ENCODE measurements at places on chromosomes 12 and 14.

GRCh38 chr14:73727166-73727565, 13.0 kb upstream of the PNMA1 start:
- H3K36me3 ChIP-seq: peaks cover 34% of the 10 kb centered on the region
- H3K4me3 ChIP-seq: no peak overlapping the region
- no peak for DNase-seq
- no peak overlapping the region for H3K27ac ChIP-seq
- peaks cover 14% of the 10 kb centered on the region for H3K4me1 ChIP-seq

- H3K27ac ChIP-seq: no peak overlapping the region
- peaks cover 4% of the 10 kb centered on the region for H3K4me1 ChIP-seq
- H3K27me3 ChIP-seq: peaks cover 11% of the 10 kb centered on the region
- no peak for DNase-seq
These were observed 41.6 kb upstream of the VASH1 start for GRCh38 chr14:76719666-76720065.

- peaks cover 26% of the 10 kb centered on the region for H3K36me3 ChIP-seq
- H3K27me3 ChIP-seq: no peaks in the 10 kb centered on the region
- no peak overlapping the region for H3K4me3 ChIP-seq
- H3K27ac ChIP-seq: no peak overlapping the region
- H3K4me1 ChIP-seq: peaks cover 3% of the 10 kb centered on the region
- DNase-seq: no peak
These were observed 38.3 kb downstream of the GALNT4 start for GRCh38 chr12:89486264-89486663.

GRCh38 chr12:84492351-84492883, 420.2 kb downstream of the SLC6A15 start:
- no peaks in the 10 kb centered on the region for H3K4me1 ChIP-seq

DNA sequence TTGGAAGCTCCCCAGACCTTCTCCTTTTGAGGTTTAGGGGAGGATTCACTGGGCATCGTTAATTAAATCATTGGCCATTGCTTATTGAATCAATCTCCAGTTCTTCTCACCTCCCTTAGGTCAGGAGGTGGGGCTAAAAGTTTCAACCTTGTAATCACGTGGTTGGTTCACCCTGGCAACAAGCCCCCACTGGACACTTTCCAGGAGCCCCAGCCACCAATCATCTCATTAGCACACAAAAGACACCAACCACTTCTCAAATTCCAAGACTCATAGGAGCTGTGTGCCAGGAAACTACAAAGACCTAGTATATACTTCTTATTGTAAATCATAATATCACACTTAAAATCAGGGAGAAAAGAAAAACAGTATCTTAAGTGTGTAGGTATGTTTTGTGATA, 94.6 kb upstream of the PLEKHA5 start:
- H3K27ac ChIP-seq: no peak overlapping the region
- no peaks in the 10 kb centered on the region for H3K36me3 ChIP-seq
- no peaks in the 10 kb centered on the region for H3K4me1 ChIP-seq
- no peak overlapping the region for H3K4me3 ChIP-seq
- H3K27me3 ChIP-seq: no peaks in the 10 kb centered on the region

GRCh38 chr12:58176296-58176869, 235.0 kb downstream of the ATP23 start:
- no peaks in the 10 kb centered on the region for H3K36me3 ChIP-seq
- H3K4me3 ChIP-seq: no peak overlapping the region
- peaks cover 2% of the 10 kb centered on the region for H3K4me1 ChIP-seq
- no peak overlapping the region for H3K27ac ChIP-seq
- peaks cover 12% of the 10 kb centered on the region for H3K27me3 ChIP-seq

- no peaks in the 10 kb centered on the region for H3K27me3 ChIP-seq
- H3K4me1 ChIP-seq: peaks cover 48% of the 10 kb centered on the region
- no peaks in the 10 kb centered on the region for H3K36me3 ChIP-seq
- H3K4me3 ChIP-seq: peak overlapping the region; percentile 95
These were observed 25.0 kb downstream of the SYNDIG1L start for GRCh38 chr14:74400919-74401503.

DNA sequence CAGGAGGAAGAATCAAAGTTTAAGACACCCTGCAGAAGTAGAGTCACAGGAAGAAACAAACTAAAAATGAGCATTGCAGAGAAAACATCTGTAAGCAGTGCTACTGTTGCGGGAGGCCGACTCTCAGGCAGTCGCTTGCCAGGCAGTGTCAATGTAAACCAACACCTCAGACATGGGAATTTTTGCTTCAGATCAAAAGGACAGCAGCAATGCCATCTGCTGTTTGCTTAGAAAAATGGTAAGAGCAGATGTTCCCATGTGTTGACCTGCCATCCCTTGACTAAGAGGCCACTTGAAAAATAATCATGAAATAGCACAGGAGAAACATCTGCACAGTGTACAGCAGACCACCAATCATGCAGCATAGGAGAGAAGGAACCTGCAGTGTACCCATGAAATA, 196.6 kb downstream of the SLC25A21 start:
- no peaks in the 10 kb centered on the region for H3K36me3 ChIP-seq
- no peak overlapping the region for H3K27ac ChIP-seq
- no peak overlapping the region for H3K4me3 ChIP-seq

GRCh38 chr12:48690990-48691389, 9.0 kb upstream of the KANSL2 start:
- H3K4me1 ChIP-seq: no peaks in the 10 kb centered on the region
- no peaks in the 10 kb centered on the region for H3K27me3 ChIP-seq
- H3K36me3 ChIP-seq: peaks cover 26% of the 10 kb centered on the region
- H3K27ac ChIP-seq: no peak overlapping the region
- DNase-seq: no peak
- no peak overlapping the region for H3K4me3 ChIP-seq

DNA sequence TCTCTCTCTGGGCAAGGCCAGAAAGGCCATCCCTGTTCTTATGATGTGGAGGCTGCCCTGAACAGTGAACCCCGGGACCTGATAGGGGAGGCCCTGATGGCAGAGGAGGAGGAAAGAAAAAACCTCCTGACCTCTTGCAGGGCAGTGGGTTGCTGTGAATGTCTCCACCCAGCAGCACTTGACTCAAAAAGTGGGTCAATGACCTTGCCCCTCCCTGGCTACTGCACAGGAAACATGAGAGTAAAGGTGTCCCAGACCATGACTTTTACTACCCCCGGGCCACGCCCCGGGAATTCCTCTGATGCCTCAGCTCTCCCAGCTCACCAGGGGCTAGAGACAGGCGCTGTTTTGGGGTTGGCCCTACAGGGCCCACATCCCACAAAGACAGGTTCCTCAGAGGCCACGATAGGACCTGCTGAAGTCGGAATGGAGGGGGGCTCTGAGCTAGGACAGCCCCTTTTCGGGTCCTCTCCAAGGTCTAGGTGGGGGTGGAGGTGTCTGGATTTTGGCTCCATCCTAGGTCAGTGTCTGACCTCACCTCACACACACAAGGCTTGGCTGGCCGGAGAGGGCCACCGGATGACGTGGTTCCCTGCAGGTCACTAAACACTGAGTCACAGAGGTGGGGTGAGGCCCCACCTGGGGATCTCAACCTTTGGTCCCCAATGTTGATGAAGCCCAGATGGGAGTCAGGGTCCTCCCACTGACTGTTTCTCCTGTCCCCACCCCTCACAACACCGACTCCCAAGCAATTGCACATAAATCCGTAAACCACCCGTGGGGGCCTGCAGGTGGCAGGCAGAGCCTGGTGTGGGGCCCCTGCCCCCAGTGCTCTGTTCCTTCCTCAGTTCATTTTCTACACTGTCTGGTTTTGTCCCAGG, 1.6 kb downstream of the RHOF start:
- DNase-seq: no peak
- H3K36me3 ChIP-seq: peaks cover 6% of the 10 kb centered on the region
- peaks cover 46% of the 10 kb centered on the region for H3K4me1 ChIP-seq
- H3K4me3 ChIP-seq: peak overlapping the region; percentile 88
- peak overlapping the region; percentile 98 for H3K27ac ChIP-seq

DNA sequence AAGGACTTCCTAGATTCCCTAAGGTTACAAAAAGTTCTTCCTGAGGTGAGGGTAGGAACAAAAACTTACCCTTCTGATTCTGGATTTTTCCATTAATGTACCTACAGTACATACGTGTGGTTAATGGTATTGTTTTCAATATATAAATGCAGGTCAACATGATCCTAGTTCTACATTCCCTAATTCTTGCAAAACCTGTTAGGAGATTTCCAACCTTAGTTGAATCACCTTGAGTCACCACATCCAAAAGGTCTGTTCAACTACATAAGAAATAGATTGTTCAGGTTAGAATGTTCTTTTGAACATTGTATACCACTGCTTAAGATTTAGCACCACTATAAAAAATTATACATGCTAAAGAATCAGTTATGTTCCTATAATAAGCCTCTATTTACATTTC, 118.9 kb downstream of the GARIN6 start:
- H3K4me3 ChIP-seq: no peak overlapping the region
- H3K27ac ChIP-seq: no peak overlapping the region
- H3K36me3 ChIP-seq: no peaks in the 10 kb centered on the region
- no peaks in the 10 kb centered on the region for H3K4me1 ChIP-seq

GRCh38 chr12:130868412-130868811, 3.5 kb upstream of the RAN start:
- peaks cover 14% of the 10 kb centered on the region for H3K4me1 ChIP-seq
- DNase-seq: no peak
- no peak overlapping the region for H3K27ac ChIP-seq
- H3K36me3 ChIP-seq: peaks cover 7% of the 10 kb centered on the region
- no peaks in the 10 kb centered on the region for H3K27me3 ChIP-seq

DNA sequence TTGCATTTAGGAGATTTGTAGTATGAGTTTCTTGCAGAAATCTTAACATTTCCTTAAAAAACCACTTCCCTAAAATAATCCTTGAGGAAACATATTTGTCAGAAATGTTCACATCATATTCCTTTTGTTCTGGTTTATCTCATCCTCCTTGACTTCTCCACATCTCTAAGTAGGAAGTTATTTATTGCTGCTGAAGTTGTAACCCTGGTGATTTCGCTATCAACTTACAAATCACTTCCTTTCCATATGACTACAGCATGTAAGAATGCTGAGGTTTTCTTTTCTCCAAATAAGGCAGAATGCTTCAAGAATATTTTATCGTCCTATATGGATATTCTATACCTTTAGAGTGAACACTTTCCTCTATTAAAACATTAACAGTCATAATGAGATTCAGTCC, 751.7 kb downstream of the NRXN3 start:
- H3K4me3 ChIP-seq: no peak overlapping the region
- H3K27ac ChIP-seq: no peak overlapping the region
- no peak for DNase-seq
- no peaks in the 10 kb centered on the region for H3K4me1 ChIP-seq
- H3K36me3 ChIP-seq: no peaks in the 10 kb centered on the region

GRCh38 chr12:109588461-109589239, 15.1 kb downstream of the MVK start:
- H3K36me3 ChIP-seq: peaks cover 9% of the 10 kb centered on the region
- no peaks in the 10 kb centered on the region for H3K4me1 ChIP-seq
- H3K27me3 ChIP-seq: no peaks in the 10 kb centered on the region
- H3K27ac ChIP-seq: no peak overlapping the region
- H3K4me3 ChIP-seq: no peak overlapping the region
- no peak for DNase-seq

DNA sequence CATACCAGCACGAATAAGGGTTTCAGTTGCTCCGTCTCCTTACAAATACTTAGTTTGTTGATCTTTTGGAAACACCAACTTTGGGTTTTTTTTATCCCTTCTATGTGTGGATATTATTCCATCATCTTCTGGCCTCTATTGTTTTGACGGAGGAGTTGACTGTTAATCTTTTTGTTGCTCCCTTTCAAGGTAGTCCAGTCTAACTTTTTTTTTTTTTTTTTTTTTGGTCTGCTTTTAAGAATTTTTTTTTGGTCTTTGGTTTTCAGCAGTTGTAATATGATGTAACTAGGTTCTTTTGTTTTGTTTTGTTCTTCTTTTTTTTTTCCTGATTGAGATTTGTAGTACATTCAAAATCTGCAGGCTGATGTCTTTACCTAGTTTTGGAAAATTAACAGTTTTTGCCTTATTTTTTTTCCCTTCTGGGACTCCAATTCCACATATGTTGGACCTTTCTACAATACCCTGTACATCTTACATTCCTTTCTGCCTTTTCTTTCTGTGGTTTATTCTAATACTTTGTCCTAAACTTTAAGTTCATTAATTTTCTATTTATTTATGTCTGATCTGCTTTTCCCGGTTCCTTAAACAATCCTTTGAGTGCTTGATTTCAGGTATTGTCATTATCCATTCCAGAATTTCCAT, 54.9 kb downstream of the DNAH10 start:
- peaks cover 6% of the 10 kb centered on the region for H3K36me3 ChIP-seq
- no peaks in the 10 kb centered on the region for H3K4me1 ChIP-seq
- H3K4me3 ChIP-seq: no peak overlapping the region
- no peak overlapping the region for H3K27ac ChIP-seq

DNA sequence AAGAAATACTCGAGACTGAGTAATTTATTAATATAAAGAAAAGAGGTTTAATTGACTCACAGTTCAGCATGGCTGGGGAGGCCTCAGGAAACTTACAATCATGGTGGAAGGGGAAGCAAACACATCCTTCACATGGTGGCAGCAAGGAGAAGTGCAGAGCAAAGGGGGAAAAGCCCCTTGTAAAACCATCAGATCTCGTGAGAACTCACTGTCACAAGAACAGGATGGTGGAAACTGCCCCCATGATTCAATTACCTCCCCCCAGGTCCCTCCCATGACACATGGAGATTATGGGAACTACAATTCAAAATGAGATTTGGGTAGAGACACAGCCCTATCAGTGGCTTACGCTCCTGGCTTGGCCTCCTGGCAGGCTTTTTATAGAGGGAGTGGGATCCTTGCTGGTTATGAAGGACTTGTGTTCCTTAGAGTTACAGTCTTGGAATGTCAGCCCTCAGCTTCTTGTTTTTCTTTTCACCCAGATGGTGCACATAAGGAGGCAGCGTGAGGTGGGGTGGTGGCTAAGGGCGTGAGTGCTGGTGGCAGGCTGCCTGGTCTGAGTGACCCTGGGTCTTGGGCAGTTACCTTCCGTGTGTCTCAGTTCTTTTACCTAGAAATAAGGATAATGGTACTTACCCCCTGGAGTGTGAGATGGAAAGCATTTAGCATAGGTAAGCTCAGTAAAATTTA, 25.7 kb downstream of the TRAF3 start:
- H3K27ac ChIP-seq: peak overlapping the region; percentile 98
- H3K36me3 ChIP-seq: peaks cover 4% of the 10 kb centered on the region
- H3K27me3 ChIP-seq: no peaks in the 10 kb centered on the region
- peaks cover 52% of the 10 kb centered on the region for H3K4me1 ChIP-seq

- no peaks in the 10 kb centered on the region for H3K4me1 ChIP-seq
- H3K27ac ChIP-seq: no peak overlapping the region
These were observed 70.7 kb downstream of the BBS10 start for GRCh38 chr12:76277480-76277879.

DNA sequence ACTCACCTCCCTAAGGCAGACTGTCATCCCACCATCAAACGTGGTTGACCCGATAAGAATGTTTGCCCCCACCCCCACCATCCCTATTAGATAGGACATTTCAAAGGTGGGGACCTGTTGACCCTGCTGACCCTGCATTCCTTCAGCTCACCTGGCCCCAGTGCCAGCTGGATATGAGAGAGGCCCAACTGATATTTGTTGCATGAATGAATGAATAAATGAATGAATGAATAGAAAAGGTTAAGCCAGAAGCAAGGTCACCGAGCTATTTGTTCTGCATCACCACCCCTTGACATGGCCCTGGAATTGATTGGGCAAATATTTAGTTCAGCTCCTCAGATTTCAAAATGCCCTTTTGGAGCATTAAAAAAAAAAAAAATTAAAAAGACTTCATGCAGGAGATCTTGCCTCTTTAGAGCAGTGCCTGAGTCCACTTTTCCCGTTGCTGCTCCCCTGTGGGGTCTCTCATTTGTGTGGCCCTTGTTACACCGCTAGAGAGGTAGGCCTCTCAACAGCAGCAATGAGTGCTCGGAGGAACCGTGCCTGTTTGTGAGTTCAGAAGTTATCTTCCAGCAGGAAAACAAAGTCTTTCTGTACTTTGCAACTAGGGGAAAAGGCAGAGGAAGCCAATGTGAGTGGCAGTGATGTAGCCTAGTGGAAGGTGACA, 8.5 kb upstream of the SERPINA5 start:
- no peak overlapping the region for H3K27ac ChIP-seq
- no peaks in the 10 kb centered on the region for H3K36me3 ChIP-seq
- DNase-seq: no peak
- no peak overlapping the region for H3K4me3 ChIP-seq
- no peaks in the 10 kb centered on the region for H3K27me3 ChIP-seq

Measured in memory B cell (primary cell).